ENCODE measurements at places on chromosomes 4 and X.

GRCh38 chrX:45710081-45710801, 509.6 kb upstream of the DIPK2B start:
- no peak for DNase-seq

GRCh38 chr4:47531241-47531953, 46.3 kb downstream of the ATP10D start:
- peak; percentile 1 for DNase-seq

DNA sequence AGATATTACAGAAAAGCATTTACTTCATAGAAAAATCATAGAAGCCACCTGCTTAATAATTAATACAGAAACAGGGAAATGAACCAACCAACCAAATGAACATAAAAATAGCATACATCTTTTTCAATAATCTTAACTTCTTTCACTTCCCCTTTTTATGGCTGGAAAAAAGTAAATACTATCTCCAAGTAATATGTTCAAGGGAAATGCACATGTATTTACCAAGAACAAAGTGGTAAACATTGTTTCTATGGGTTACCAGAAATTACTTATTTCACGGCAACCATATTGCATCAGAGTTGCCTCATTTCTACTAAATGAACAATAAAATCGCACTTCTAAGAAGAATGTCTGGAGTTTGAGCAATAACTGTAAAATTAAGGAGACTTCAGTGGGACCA, 321.3 kb downstream of the TMA16 start:
- DNase-seq, result no peak

DNA sequence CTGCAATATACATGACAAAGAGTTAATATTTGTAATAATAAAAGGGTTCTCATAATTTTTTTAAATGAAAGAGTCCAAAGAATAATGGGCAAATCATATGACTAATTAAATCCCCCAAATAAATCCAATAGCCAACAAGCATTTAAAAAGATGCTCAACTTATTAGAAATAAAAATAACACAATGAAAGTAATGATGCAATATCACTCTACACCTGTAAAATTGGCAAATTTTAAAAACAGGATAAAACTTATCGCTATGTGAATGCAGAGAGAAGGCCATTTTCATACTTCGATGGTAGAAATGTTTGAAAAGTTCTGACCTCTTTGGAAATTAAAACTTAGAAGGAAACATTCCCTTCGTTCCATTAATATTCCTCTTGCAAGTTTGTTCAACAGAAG, 1.9 kb downstream of the F8 start:
- no peak for DNase-seq

DNA sequence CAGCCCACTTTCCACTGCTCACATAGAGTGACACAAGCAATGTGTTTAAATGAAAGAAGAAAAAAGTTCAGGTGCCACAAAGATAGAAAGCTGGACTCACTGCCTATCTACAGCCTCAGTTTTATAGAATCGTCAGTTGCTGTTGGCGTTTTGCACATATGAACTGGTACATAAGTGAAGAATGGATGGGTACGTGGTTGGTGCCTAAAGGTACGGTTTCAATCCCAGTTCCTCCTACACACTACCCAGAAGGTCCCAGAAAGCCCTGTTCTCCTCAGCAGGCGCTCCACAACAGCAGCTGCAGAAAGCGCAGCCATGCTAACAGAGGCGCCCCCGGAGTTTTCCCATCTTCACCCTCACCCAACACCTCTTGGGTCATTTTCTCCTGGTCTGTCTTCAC, 23.6 kb downstream of the CHST7 start:
- DNase-seq, result no peak

DNA sequence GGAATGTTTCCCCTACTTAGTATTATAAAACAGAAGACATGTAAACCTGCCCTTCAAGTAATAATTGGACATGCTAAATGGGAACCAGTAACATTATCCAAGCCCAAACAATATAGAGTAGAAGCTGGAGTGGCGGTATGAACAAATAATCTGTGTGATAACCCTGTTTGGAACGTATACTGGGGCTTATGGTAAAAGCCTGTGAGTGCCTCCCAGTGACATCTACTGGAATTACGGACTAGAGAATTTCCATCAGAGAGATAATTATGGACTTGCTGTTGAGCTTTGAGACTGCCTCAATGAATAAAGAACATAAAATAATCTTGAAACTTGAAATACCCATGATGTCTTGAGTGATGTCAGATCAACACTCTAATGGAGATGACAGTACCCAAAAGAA, 406.3 kb upstream of the GRIA3 start:
- DNase-seq, result no peak

DNA sequence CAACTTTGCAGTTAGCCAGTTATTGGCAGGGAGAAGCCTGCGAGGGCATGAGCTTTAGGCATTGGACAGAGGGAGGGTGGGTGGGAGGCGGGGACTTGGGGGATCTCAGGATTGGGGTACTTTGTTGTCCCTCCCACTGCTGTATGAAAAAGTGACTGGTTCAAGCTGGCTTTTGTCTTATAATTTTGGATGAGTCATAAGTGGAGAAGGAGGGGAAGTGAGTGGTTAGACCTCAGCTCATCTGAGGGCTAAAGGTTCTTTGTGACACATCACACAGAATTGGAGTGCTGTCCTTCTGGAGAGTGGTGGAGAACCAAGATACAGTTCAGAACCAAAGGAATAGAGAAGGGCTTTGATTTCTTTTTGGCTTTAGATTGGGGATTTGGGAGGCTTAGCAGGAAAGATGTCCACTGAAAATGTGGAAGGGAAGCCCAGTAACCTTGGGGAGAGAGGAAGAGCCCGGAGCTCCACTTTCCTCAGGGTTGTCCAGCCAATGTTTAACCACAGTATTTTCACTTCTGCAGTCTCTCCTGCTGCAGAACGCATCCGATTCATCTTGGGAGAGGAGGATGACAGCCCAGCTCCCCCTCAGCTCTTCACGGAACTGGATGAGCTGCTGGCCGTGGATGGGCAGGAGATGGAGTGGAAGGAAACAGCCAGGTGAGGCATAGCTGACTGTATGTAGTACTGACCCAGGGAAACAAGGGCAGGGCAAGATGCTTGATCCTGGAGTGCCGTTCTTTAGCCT, at the start of gene SLC4A4:
TSS of gene SLC4A4 (plus strand) at position 175 of the 748 bp plus-strand sequence.
- DNase-seq, result no peak

GRCh38 chrX:26873736-26874135, 589.4 kb downstream of the PPP4R3C start:
- no peak for DNase-seq

GRCh38 chr4:117908306-117909207, 125.7 kb upstream of the NDST3 start:
- DNase-seq, result no peak

DNA sequence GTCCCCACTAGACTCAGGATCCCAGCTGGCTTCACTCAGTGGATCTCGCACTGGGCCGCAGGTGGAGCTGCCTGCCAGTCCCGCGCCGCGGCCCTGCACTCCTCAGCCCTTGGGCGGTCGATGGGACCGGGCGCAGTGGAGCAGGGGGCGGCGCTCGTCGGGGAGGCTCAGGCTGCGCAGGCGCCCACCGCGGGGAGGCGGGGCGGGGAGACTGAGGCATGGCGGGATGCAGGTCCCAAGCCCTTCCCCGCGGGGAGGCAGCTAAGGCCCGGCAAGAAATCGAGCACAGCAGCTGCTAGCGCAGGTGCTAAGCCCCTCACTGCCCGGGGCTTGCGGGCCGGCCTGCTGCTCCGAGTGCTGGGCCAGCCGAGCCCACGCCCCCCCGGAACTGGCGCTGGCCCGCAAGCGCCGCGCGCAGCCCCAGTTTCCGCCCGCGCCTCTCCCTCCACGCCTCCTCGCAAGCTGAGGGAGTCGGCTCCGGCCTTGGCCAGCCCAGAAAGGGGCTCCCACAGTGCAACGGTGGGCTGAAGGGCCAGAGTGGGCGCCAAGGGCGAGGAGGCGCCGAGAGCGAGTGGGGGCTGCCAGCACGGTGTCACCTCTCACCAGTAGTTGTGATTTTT, 1038.0 kb downstream of the PCDH19 start:
- no peak for DNase-seq

DNA sequence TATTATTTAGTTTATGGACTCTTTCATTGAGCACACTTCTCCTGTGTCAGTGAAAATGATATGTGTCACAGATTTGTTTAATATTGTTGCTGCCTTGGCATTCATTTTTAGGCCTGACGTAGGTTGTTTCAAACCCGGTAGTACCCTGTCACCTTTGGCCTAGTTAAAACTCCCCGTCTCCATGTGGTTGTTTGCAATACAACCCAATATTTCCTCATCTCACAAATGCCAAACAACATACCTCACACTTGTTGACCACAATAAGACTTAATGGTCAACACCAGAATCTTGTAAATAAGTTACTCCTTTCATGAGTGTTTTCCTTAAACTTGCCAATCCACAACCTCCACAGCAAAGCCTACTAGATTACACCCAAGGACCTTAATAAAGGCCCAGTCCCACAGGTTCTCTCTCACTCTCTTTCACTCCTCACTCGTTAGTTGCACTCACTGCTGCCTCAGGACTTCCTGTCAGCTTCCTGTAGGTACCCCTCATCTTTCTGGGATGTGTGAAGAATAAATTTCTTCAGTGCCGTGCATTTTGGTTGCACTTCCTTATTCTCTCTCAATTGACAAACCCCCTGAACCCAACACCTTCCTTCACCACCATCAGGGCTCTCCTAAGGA, 31.3 kb downstream of the IL13RA2 start:
- DNase-seq, result no peak

DNA sequence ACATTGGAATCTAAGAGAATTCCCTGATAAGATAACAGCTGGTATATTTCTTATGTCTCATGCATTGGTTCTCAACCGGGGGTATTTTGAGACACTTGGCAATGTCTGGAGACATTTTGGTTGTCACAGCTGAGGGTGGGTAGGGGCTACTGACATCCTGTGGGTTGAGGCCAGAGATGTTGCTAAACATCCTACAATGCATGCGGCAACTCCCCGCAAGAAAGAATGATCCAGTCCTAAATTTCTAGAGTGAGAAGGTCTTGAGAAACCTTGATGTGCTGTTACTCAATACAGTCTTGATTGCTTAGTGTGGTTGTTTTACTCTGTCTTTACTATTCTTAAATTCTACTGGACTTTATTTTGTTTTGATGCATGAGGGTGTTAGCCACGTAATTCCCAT, 287.2 kb downstream of the FRMPD4 start:
- DNase-seq, result no peak

Measured in activated CD4-positive, CD25-positive, alpha-beta regulatory T cell (primary cell).